ENCODE measurements at places on chromosomes 5 and 9. TPM values are rescaled to one million over a fixed set of nuclear protein-coding genes. Genes with fewer than 3 reads are reported as not detected.

Gene SHC3
- 3.9 TPM for total RNA-seq

Gene ADAMTS2
- total RNA-seq: 28.1 TPM

Gene IL33
- 0.15 TPM for total RNA-seq

Gene FCN2
- not detected for total RNA-seq

Gene SYK
- not detected for total RNA-seq

Gene ADAMTS16
- total RNA-seq: 0.30 TPM

Gene SPAG8
- 2.4 TPM for total RNA-seq

Gene CCL21
- not detected for total RNA-seq

Gene CTXN3
- total RNA-seq: not detected

Gene TOR4A
- 33.9 TPM for total RNA-seq

Gene WDR38
- total RNA-seq: not detected

Gene RETREG1
- 0.84 TPM for total RNA-seq

Gene NAA35
- total RNA-seq: 9.6 TPM

Gene ORM1
- not detected for total RNA-seq

Gene CD72
- total RNA-seq: 0.50 TPM

Gene OBP2B
- total RNA-seq: not detected

Gene MEF2C
- 1.9 TPM for total RNA-seq

Gene PCDHA4
- under 0.01 TPM for total RNA-seq

Gene ESM1
- total RNA-seq: 2.5 TPM

Gene ARSI
- total RNA-seq: 11.8 TPM

Gene TGFBR1
- 10.7 TPM for total RNA-seq

Gene SLC34A3
- total RNA-seq: not detected

Gene PROB1
- total RNA-seq: 1.5 TPM

Gene LEAP2
- 0.34 TPM for total RNA-seq
